HFFc6 (cell line): ENCODE measurements at places on chromosomes 4 and X. TPM values are rescaled to one million over a fixed set of nuclear protein-coding genes. Genes with fewer than 3 reads are reported as not detected.

GRCh38 chr4:9971711-9972110 is 49.6 kb downstream of the SLC2A9 start:
- DNase-seq: no peak

DNA sequence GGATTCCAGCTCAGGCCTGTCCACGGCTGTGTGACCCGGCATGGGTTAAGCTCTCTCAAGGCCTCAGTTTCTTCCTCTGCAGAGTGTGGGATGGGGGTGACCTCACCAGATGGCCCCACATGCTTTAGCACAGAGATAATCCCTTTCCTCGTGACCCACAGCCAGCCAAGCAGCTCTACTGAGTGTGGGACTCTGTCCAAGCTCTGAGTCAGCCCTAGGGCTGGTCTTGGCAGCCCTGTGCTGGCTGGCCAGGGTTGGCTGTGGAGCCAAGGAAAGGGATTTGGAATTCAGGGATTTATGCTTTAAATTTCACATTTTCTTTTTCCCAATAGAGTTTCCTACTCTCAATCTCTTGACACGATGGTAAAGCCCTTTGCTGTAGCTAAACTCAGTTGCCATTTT is 19.7 kb upstream of the SPON2 start:
- DNase-seq: peak; percentile 94

Gene RGN
- total RNA-seq: 0.58 to 2.9 TPM (median 1.7 TPM) in 3 replicates

Gene P2RY8
- total RNA-seq: not detected in 3 replicates

DNA sequence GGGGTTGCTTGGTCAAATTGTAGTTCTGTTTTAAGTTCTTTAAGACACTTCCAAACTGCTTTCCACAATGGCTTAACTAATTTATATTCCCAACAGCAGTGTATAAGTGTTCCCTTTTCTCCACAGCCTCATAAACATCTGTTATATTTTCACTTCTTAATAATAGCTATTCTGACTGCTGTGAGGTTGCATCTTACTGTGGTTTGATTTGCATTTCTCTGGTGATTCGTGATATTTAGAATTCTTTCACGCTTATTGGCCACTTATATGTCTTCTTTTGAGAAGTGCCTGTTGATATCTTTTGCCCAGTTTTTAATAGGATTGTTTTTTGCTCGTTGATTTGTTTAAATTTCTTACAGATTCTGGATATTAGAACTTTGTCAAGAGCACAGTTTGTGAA is 278.6 kb upstream of the ITM2A start:
- DNase-seq: no peak

Gene ZCCHC12
- total RNA-seq: not detected in 3 replicates

Gene USP53
- total RNA-seq: 113 and 193 TPM in 2 replicates

Gene GPAT3
- total RNA-seq: 0.91 to 1.00 TPM (median 0.93 TPM) in 3 replicates

DNA sequence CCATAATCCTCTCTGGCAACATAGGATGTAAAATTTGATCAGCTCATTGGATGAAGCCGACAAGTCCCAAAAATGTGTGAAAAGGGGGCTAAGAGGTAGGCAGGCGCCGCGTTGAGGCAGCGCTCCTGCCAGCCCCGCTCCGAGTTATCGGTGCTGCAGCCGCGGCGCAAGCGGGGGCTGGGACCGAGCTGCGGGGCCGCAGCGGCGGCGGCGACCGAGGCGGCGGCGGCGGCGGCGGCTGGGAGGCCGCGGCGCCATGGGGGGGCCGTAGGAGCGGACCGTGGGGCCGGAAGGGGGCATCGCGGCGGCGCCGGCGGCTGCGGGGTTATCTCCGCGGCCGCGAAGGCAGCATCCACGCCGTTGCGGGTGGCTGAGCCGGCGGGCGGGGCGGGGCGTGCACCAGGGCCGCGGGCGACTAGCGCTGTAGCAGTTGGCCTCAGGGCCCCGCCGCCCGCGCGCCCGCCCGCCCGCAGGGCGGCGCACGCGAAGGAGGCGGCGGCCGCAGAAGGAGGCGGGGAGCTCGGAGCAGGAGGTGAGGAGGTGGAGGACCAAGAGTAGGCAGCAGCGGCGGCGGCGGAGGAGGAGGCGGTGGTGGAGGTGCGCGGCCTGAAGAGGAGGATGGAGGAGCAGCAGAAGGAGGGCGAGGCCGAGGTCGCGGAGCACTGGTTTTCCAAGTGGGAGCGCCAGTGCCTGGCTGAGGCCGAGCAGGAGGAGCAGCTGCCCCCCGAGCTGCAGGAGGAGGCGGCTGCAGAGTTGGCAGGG is 126.0 kb upstream of the CXorf66 start:
- no peak for DNase-seq

GRCh38 chr4:135365065-135365464 is 1163.5 kb upstream of the PABPC4L start:
- peak; percentile 32 for DNase-seq

- no peak for DNase-seq
Measured at GRCh38 chr4:85153221-85153620, 186.7 kb upstream of the WDFY3 start.

DNA sequence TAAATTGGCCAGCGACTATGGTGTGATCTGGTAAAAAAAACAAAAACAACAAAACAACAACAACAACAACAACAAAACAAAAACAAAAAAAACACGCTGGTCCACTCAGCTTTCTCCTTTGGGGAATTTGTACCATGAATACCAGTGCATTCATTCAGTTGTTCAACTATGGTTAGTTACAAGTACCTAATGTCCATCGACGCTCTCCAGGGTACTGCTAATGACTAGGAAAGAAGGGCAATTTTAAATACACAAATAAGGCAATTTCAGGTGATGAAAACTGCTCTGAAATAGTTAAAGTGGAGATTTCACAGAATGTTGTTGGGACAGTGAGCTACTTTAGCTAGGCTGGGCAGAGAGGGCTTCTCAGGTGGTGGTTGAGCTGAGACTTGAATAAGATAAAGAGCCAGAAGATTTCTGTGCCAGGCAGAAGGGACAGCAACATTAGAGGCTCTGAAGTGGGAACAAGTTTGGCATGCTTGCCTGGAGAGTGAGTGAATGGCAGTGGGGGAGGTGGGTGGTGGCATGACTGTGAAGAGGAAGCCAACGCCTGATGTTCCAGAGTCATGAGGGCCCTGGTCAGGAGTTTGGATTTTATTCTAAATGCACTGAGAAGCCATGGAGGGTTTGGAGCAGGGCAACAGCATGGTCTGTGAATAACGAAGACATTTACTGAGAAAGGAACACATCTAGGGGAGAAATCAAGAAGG is 45.9 kb upstream of the PGRMC2 start:
- DNase-seq: no peak

DNA sequence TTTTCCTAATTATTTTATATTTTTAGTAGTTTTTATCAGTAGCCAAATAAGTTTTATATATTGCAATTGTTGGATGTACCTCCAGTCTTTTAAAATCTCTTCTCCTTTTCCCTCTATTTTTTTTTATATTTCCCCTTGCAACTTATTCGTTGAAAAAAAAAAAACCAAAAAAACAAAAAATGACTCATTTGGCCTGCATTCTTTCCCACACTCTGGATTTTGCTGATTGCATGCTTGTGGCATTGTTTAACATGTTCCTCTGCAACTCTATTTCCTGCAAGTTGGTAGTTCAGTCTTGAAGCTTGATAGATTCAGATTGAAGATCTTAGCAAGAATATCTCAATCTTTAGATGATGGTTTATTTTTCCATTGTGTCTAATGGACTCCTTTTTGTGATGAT is 260.6 kb upstream of the BOD1L1 start:
- DNase-seq: peak; percentile 85

Gene ZCCHC13
- total RNA-seq: not detected in 3 replicates

DNA sequence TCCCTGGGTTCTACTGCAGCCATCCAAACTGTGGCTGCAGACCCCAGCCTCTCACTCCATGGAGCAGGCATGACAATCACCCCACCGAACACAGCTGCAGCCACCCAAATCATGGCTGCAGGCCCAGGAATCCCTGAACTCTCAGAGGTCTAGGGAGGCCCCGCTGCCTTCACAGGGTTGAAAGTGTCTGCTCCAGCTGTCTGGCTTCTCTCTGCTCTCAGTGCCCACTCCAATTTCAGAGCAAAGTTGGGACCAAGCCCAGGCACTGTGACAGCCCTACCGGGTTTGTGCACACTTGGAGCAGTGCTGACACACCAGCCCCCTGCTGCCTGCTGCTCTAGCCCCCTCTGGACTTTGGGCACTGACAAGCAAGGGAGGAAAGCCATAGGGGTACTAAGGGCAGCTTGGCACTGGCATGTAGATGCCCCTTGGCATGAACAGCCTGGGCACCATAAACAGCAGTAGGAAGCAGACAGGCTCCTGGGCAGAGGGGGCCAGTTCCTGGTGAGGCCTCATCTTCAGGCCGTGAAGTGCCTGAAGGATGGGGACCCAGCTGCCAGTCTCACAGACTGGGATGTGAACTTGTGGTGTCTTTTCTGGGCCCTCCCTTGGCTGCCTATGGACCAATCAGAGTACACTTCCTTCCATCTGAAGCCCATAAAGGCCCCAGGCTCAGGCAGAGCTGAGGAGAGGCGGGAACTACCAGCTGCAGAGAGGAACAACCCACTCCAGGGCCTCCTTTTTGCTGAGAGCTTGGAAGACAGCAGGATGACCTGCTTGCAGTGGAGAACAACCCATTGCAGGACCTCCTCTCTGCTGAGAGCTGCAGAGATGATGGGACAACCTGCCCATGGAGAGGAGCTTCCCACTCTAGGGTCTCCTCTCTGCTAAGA is 68.8 kb downstream of the TECRL start:
- no peak for DNase-seq

- peak; percentile 30 for DNase-seq
Measured at GRCh38 chr4:26368685-26369084, 47.9 kb downstream of the RBPJ start.

Gene NOX1
- not detected in 3 replicates for total RNA-seq

- DNase-seq: peak; percentile 72
Measured at GRCh38 chr4:103091601-103092223, 7.9 kb downstream of the BDH2 start.

Gene PAK3
- total RNA-seq: not detected in 3 replicates
